Stimulated activated CD4-positive, alpha-beta T cell treated with anti-CD3 and anti-CD28 coated beads, TNF-alpha, amount 100 ng/mL, for 4 hours (primary cell): ENCODE measurements at places on chromosomes 3 and 15.

DNA sequence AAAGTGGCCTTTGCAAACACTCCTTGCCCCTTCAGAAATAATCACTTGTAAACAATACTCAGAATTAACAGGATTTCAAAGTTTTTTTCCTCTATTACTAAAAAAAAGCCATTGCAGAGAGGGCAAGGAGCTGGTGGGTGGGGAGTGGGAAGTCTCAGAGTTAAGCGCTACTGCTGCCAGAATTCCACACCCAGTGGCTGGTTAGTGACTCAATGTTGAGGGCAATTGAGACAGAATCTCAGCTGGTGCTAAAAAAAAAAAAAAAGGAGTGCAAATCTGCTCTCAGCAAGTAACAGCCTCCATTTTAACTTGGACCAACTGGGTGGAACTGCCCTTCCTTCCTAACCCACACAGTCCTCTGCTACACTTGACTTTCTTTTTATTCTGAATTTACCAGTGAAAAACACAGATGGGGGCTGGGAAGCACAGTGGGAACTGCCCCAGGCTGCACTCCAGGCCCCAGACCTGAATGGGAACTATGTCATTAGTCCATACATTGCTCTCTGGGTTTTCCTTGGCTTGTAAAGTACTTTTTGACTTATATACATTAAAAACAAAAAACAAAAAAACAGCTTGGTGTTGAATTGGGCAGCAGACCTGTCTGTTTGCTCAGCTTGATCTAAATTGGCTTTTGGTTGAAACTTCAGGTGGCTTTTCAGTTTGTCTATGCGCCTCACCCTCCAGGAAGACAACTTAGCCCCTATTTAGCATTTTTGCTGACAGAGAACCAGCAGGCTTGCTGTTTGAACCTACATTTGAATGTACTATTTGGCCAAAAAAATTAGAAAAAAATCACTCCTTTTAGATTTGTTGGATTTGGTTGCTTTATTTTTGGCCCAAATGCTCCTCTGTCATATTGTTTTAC, 357.8 kb upstream of the TBL1XR1 start:
- no peak for DNase-seq

- DNase-seq: no peak
These were observed 2.2 kb downstream of the ST6GAL1 start for GRCh38 chr3:186932281-186933181.

DNA sequence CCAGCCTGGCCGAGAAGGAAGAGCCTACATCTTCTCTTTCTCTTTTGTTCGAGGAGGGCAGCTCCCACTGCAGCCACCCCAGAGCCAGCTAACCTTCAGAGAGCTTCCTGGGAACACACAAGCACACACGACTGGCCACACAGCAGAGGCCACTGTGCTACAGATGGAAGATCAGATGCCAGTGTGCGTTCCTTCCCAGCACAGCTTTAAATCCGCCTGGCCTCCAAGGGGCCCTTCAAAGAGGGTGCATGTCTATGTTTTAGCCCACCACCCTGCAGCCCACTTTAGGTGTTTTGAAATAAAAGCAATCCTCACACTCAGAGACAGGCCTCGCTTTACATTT, 12.4 kb downstream of the ALDH1A3 start:
- DNase-seq: no peak

DNA sequence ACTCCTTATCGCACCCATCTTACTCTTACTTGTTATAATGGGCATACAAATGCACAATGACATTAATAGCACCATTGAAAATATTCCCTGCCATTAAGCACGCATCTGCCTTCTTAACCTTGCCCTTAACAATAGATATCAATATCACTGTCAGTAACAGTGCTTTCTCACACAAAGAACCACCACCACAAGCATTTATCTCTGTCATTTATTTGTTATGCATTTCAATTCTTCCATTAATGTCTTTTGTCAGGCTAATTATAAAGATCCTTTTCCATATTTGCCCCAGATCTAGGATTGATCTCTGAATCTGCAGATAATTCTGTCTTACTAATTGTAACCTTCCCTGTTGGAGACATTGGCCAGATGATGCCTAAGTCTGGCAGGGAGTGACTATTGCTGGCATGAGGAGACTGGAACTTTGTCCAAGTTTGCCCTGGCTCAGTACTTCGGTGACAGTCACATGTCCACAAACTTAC, 419.6 kb upstream of the TGFBR2 start:
- no peak for DNase-seq

- DNase-seq: no peak
These were observed 549 bp upstream of the SOX14 start for GRCh38 chr3:137763594-137763938.

GRCh38 chr15:78944202-78944625, 632 bp downstream of the CTSH start:
- no peak for DNase-seq

DNA sequence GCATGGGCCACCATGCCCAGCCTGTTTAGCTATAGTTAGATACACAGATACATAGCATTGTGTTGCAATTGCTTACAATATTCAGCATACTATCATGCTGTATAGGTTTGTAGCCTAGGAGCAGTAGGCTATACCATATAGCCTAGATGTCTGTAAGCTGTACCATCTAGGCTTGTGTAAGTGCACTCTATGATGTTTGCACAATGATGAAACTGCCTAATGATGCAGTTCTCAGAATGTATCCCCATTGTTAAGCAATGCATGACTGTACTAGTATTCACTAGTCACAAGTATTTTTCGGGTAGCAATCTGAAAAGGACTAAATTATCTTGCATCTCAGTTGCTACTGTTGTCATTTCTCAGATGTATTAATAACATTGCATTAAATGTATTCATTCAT, 16.0 kb downstream of the PIGB start:
- DNase-seq: no peak

- DNase-seq: no peak
These were observed 99.5 kb downstream of the EPHB1 start for GRCh38 chr3:134894533-134894932.

GRCh38 chr15:68317281-68318007, 39.9 kb downstream of the FEM1B start:
- DNase-seq: no peak

DNA sequence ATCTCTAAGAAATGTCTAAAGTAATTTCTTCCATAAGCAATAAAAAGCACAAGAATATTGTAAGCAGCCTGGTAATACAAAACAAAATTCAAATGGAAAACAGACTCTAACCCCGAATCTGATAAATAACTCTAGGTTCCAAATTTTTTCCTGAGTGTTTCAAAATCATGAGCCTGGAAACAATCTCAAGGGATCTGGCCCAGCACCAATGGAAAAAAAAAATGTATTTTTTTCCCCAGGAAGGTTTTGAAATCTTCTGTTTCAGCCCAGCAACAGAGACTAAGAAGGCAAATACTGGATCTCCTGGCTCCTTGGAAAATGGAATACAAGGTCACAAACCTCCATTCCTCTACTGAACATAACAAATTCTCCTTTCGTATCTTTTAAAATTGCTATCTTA, 13.0 kb downstream of the TBC1D2B start:
- no peak for DNase-seq
